ENCODE measurements at places on chromosomes 12 and 14.

GRCh38 chr12:5796171-5796958 lies 148.7 kb downstream of the ANO2 start:
- peak; percentile 83 for DNase-seq

DNA sequence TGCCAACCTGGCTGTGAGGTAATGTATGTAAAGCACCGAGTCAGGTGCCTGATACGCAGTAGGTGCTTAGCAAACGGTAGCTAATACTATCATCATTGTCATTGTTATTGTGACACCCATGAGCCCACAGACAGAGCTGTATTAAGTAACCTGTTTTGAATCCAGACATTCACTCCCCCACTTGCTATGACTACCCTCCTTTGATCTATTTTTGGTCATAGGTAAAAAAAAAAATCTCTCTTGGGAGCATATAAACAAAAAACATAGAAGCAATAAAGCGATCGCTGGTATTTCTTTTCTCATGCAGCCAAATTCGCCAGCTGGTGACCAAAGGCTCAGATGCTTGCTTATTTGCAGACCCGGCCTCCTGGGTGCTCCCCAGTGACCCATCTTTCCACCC lies 330.2 kb downstream of the DPF3 start:
- no peak for DNase-seq

- no peak for DNase-seq
Observed at GRCh38 chr12:19189522-19189921, 60.0 kb downstream of the PLEKHA5 start.

DNA sequence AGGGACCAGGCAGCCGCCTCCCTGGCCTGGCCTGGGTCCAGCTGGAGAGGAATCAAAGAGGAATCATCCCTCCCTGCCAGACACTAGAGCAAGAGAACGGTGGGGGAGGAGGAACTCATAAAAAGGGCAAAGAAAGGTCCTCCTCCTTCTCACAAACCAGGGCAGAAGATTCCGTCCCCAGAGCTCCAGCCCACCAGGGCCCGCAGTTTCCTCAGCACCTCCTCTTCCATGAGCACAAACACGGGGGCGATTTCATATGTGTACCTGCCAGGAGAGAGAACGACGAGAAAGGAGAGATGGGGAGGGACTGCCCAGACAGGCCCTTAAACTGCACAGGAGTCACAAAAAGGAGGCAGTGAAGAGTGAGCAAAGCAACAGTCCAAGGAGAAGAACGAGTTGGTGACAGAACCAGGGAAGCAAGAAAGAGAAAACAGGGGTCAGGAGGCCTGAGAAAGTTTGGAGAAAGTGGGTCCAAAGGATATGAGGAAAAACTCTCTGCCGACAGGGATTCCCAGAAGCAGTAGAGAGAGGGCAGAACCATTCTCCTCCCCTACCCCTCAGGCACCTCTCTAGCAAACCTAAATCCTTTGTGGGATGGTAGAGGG lies 8.7 kb upstream of the ZNF740 start:
- no peak for DNase-seq

- no peak for DNase-seq
Observed at GRCh38 chr14:105882626-105883025, 356.2 kb downstream of the TMEM121 start.

DNA sequence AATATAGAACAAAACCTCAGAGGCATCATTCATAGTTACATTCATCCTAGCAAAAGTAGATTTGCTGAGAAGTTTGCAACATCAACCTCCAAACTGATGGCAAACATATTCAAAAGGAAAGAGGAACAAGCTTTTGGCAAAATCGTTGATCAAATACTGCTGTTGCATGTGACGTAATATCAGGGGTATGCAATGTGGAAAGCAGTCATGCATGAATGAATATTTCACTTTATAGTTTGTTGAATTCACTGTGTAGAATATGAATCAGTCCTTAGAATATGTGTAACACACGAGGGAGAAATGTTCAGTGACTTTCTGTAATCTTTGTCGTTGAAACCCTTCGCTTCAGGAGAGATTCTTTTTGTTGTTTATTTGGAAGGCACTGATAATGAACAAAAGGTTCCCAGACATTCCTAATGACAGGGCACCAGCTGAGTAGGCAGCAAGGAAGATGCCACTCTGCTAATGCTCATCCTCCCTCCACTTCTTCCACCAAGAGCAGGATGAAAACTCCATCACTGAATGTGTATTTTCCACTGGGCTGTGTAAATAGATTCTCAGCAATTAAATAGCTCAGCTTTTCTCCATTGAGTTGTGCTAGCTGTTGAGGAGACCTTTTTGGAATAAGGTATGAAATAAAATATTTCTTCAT lies 126.1 kb downstream of the PELI2 start:
- DNase-seq: no peak

DNA sequence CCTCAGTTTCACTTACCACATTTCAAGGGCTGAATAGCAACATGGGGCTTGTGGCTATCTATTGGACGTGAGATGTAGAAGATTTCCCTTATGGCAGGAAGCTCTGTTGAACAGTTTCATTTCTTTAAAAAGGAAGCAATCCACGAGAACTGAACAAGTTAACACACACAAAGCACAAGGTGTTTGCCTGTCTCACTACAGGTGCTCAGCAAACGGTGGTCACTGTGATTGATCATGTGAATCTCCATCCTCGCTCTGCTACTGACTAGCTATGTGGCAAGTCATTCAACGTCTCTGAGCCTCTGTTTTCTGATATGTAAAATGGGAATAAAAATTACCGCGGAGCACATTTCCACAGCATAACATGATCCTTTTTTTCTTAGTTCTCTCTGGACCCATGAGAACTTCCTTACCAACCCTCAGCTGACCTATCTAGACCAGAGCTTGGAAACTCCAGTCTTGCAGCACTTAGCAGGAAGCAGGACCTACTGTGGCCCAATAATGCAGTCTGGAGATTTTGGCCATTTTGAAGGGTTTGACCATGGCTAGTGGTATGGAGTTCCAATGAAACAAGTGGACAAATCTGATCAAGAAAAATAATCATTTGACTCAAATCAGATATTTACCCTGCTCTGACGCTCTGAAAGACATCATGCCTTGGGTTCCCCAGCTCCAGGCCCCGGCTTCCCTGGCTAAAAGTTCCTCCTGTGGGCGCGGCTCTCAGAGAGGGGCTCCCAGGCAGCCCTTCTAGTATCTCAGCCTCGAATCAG lies 278.8 kb downstream of the ZFP36L1 start:
- DNase-seq: no peak

GRCh38 chr12:109393437-109394345 lies 46.0 kb downstream of the MYO1H start:
- peak; percentile 67 for DNase-seq

DNA sequence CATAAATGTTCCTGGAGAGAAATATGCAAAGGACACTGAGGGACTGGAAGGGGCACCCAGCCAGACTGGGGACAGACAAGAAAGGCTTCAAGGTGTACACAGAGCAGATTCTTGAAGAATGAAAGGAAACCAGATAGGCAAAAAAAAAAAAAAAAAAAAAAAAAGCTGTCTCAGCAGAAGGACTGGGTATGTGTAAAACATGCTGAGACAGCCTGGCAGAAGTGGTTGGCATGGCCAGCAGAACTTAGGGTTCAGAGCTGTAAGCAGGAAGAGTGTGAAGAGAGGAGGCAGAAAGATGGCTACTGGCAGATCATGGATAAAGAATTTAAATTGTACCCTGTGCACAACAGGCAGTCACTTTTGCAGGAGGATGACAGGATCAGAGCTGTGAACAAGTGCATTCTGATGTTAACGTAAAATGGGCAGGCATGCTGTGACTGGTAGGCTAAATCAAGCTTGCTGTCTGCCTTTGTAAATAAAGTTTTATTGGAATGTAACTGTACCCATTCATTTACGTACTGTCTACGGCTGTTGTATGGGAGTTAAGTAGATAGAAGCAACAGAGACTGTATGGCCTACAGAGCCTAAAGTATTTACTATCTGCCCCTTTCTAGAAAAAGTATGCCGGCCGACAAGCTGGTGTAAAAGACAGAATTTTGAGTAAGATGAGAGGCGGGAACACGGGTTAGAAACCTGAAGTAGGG lies 42.2 kb downstream of the UBR7 start:
- DNase-seq: no peak

- no peak for DNase-seq
Observed at GRCh38 chr12:60834372-60834771, 1238.5 kb downstream of the SLC16A7 start.

DNA sequence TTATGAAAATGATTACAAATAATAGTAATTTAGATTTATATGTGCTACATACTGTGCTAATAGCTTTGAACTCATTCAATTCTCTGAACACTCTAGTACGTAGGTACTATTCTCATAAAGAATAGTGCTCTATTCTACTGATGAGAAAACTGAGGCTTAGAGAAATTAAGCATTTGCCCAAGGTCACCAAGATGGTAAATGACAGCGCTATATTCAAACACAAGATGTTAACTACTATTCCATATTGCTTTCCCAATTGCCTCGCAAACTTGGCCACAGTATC lies 182.9 kb upstream of the GZMB start:
- DNase-seq: no peak

DNA sequence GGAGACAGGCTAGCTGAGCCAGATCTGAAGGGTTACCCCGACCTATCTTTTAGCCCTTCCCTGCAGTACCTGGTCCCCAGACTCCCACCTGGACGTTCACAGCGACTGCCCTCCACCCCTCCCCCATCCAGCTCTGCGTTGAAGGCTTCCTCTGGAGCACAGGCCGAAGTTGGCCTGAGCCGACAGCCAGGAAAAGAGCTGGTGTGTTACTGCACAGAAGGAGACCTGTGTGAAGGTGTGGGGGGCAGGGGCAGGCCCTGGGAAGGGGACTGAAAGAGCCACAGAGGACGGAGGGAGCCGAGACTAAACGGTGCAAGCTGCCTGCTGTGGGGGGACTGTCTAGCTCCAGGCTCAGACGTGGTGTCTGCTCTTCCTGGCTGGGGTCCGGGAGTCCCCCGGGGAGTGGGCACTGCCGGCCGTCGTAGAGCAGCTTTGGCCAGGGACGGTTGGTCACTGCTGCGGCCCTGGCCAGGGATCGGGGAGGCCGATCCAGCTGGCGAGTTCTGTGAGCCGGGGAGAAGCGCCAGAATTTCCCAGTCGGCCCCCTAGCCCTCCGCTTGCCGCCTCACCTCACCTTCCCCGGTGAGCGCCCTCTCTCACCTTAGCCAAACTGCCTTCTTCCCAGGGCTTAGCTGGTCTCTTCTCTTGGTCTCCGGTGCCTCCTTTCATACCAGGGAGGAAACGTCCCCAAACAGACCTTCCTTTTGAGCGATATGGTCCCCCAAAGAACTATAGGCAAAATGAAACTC lies 899 bp upstream of the COL2A1 start:
- DNase-seq: peak; percentile 65

DNA sequence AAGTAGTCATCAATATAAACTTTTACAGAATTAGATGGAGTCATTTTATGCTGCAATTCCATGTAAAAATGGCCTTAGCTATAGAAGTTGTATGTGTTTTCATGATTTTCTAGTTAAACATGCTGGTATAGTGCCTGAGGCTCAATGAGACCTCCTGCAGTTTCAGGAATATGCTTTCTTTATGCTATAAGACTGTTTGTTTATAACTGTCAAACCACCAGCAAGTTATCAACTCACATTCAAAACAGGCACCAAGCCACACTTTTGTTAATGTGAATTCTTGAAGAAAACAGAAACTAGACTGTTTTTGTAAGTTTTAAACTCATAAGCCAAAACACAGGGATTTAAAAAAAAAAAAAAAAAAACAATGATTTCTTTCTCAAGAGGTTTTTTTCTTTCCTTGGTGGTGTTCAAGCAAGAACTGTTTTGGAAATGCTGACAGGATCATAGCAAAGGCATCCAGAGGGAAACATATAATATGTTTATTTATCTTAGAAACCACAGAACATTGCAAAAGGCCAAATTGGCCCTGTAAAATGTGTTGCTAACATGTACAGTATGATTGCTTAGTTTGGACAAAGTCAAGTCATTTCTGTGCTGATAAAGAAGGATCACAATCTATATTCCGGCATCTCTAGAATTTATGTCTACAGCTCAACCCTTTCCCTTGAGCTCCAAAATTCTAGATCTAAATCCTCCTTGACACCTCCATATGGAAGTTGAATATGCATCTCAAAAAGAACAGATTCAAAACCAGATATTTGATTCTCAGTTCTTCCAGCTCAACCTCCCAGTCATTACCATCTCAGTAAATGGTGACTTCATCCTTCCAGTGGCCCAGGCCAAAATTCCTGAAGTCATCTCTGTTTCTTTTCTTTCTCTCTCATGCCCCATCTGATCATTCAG lies 29.0 kb upstream of the LUM start:
- no peak for DNase-seq

DNA sequence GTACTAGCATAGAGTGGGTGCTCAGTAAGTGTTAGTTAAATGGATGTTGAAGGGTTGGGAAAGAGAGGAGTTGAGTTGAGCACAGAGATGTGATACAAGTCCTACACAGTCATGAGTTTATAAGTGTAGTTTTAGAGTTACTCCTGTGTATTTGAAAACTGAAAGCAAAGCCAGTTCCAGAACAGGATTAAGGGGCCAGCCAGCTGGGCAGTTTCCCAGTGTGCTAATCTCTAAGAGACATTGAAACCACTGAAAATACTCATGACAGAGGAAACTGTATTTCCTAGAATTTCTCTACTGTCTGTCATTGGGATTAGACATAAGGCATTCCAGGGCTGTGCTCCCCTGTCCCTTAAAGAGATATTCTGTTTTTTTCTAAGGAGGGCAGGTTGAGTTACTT lies 101.0 kb downstream of the DERA start:
- DNase-seq: no peak

DNA sequence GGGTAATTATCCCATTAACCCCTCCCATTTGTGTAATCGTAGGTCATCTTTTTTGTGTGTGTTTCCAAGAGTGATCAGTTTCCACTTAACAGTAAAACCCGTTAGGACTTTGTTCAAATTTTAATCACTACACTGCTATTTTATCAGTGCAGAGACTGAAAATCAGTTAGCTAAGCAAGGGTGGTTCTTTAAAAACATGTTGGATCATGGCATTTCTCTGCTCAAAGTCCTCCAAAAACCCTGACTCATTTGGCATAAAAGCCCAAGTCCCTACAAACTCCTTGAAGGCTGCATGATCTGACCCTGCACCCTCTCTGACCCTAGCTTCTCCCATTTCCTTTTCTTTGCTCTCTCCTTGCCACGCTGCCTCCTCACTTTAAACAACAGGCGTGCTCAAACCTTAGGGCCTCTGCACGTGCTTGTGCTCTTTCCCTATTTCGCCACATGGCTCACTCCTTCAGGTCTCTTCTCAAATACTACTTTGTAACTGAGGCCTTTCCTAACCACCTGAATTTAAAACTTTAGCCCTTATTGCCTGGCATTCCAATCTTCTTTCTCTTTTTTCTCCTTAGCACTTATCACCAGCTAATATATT lies 13.2 kb upstream of the OVCH1 start:
- no peak for DNase-seq

GRCh38 chr14:93183596-93184317 lies 940 bp downstream of the MOAP1 start:
- no peak for DNase-seq

DNA sequence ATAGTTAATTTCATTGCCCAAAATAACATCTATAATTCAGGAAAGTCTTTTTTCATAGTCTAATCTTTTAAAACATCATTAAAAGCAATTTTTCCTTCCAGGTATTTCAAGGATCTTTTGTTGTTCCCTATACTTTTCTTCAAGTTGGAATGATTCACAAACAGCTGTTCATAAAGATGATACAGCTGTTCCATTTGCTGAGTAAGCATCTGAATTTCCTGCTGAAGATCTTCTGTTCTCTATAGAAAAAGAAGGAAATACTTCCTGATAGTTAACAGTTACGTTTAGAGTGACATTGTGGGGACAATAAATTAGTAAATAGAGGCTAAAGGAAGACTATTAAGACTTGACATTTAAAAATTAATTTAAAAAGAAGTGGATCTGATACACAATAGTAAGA lies 30.3 kb upstream of the ESR2 start:
- DNase-seq: no peak
